ENCODE measurements at places on chromosomes 4 and X.

- no peak for DNase-seq
Measured at GRCh38 chr4:165458471-165458870, 79.7 kb downstream of the CPE start.

DNA sequence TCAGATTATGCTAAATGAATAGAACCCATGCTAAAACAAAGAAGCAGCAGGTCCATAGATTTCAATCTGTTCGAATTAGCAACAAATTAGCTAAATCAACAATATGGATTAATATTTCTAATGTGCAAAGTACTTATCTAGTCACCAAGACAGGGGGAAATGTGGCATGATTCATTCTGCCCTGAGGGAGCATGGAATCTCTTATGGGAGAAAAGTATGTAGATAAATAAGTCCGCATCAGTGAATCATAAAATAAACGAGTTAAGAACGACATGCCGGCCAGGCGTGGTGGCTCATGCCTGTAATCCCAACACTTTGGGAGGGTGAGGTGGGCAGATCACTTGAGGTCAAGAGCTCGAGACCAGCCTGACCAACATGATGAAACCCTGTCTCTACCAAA lies 102.1 kb downstream of the ANOS1 start:
- DNase-seq = no peak

GRCh38 chr4:6884341-6884870 lies 25.2 kb upstream of the TBC1D14 start:
- no peak for DNase-seq

- no peak for DNase-seq
Measured at GRCh38 chrX:144297221-144297620, 413.4 kb downstream of the UBE2NL start.

- DNase-seq = no peak
Measured at GRCh38 chrX:120036704-120037103, 40.8 kb downstream of the RHOXF2B start.

- no peak for DNase-seq
Measured at GRCh38 chr4:181909368-181909767, 333.8 kb upstream of the TENM3 start.

DNA sequence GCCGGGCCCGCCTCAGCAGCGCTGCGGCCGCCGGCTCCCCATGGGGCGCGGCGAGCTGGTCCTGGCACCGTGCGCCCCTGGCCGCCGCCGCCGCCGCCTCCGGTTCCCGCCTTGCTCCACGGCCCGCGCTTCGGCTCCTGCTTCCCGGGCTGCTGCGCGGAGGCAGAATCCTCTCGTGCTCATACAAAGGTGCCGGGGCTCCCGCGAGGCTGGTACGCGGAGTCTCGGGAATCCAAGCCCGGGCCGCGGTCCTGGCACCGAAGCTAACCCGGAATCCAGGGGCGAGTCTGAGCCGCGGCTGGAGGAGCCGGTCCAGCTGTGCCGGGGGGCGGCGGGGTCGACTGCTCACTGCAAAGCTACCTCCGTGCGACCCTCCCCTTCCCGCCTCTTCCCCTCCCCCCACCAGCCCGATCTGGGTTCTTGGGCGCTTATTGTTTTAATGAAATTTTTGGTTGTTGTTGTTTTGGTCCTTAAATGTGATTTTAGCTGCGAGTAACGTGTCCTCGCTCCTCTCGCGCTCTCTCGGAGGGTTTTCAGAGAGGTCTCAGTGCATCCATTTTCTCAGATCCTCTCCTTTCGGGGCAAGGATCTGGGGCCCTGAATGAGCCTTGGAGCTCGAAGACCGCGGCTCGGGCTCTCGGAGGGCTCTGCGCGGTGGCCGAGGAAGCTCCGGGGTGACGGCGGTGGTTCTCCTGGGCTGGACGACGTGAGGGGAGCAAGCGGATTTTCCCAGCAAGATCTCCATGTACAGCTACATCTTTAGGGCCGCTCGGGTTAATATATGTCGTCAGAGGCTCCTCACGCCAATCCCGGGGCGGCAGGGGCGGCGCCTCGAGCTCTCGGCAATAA lies at the start of gene HAND2:
TSS of gene HAND2 (minus strand) at position 753 of the 849 bp plus-strand sequence. CDS start 940 bp downstream, outside the sequence.
- no peak for DNase-seq

- DNase-seq = no peak
Measured at GRCh38 chr4:124295413-124295812, 417.1 kb downstream of the ANKRD50 start.

DNA sequence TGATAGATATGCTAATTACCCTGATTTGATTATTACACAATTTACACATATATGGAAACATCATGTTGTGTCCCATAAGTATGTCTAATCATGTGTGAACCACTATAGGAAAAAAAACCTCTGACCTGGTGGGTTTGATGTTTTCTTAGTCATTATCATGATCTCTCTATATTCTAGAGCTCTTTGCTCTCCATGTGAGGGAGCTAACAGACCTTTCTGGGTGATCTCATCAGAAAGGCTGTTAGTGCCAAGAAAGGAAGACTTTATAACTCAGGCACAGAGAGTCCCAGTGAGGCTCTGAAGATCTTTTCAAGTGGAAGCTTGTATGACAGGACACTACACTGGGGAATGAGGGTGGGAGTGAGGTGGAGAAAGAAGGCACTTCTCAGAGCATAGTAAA lies 527.7 kb upstream of the MAGEB2 start:
- no peak for DNase-seq

- DNase-seq = no peak
Measured at GRCh38 chr4:104630272-104630671, 135.6 kb upstream of the CXXC4 start.

- no peak for DNase-seq
Measured at GRCh38 chr4:80266253-80266901, at the start of gene FGF5. TSS of gene FGF5 (plus strand) at chr4:80266664. CDS start at chr4:80266825, 161 bp downstream.
